ENCODE measurements at places on chromosomes 1 and 21.

- DNase-seq: no peak
Observed at GRCh38 chr1:77661696-77662095, 20.8 kb downstream of the ZZZ3 start.

- DNase-seq: no peak
Observed at GRCh38 chr1:155888481-155888880, 22.7 kb downstream of the RIT1 start.

- DNase-seq: no peak
Observed at GRCh38 chr21:41612674-41613532, 104.9 kb upstream of the TMPRSS2 start.

GRCh38 chr1:2840036-2840809 is 38.7 kb upstream of the TTC34 start:
- peak; percentile 33 for DNase-seq

GRCh38 chr1:114369930-114370329 is 141.1 kb downstream of the TRIM33 start:
- no peak for DNase-seq

DNA sequence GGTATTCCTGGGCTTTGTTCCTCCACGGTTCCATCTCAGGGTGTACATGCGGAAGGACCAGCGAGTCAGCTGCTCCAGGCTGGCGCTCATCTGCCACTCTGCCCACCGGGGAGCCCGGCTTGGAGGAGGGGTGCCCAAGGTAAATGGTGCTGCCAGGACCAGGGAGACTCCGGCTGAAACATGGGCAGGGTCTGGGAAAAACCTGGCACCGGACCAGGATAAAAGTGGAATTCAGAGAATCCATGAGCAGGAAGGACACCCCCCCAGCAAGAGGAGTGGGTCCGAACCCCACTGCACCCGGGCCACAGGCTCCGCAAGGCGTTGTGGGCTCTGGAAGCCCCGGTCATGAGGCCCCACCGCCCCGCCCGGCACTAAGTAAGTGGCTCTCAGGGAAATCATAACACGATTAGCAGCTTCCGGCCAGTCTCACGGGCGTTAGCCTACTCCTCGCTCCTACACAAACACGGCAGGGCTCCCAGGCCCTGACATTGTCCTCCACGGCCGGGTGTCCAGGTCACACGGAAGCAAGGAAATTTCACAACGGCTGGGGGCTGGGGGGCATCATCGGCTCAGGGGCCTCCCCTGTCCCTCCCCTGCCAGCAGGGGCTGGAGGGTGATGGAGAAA is 21.1 kb downstream of the MEGF6 start:
- DNase-seq: no peak

DNA sequence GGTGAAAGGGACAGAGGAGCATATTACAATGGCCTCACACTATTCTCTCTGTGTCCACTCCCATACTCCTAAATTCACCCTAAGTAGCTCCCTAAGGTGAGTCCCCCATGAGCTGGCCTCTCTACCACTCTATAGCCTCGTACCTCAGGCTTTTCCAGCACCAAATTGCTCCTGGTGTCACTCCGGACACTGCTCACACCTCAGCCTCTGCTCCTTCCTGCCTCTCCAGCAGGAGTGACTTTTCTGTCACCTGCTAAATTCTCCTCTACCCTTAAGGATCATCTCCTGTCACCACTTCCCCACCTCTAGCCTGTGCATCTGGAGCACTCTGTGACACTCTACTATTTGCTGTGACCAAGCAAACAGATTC is 65.8 kb upstream of the CAMK1G start:
- no peak for DNase-seq

DNA sequence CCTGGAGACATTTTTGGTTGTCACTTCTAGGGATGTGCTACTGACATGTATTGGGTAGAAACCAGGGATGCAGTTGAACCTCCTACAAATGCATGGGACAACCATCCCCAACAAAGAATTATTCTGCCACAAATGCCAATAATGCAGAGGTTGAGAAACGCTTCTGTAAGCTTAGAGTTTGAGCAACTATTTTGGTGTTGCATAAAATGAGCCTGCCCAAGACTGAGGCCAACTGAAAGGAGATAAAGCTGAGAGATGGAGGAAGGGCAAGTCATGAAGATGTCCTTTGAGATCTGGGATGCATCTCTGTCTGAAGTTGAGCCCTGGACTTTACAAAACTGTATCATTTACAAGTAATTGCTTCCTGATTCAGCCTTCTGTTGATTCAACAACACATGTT is 106.9 kb downstream of the KCNJ15 start:
- DNase-seq: no peak

DNA sequence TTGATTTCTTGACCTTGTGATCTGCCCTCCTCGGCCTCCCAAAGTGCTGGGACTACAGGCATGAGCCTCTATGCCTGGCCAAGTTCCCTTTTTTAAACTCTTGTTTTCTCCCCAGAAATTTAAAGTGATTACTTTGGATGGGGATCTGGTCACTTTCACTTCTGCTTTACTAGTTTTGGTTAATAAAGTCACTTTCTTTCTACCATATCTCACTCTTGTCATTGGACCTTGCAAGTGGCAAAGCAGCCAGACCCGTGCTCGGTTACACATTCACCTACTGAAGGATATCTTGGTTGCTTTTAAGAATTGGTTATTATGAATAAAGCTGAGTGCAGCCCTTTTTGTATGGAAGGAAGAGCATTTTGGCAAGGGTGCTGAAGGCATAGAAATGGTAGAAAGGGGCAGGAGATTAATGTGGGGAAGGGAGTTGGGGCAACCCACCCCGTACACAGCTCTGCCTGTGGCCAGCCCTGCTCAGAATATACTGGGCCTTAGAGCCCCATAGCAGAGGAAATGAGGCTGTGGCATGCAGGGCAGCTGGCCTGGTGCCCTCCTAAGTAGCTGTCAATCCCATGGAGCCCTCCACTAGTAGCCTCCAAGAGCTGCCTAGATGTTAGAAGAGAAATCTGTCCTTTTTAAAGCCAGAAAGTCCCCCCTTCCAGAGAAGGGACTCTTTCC is 40.7 kb downstream of the CD2 start:
- no peak for DNase-seq

- no peak for DNase-seq
Observed at GRCh38 chr1:153251562-153251961, 7.9 kb upstream of the LORICRIN start.

DNA sequence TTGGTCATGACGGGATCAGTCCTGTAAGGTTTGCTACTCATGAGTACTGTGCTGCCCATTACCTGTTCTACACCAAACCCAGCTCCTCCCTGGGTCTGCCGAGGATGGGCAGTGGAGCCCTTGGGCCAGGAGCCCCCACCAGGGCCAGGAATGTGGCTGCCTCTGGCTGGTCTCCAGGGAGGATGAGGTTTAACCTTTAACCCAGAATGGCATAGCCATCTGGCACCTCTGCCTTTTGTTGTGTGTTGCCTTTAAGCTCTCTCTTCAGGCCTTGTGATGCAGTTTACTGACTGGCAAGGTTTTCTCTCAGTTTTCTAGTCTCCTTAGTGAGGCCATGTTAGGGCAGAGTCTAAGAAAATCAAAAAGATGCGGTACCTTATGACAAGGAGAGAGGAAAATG is 38.6 kb downstream of the SIPA1L2 start:
- DNase-seq: no peak

GRCh38 chr1:158396646-158397045 is 2.6 kb downstream of the OR10T2 start:
- DNase-seq: no peak

DNA sequence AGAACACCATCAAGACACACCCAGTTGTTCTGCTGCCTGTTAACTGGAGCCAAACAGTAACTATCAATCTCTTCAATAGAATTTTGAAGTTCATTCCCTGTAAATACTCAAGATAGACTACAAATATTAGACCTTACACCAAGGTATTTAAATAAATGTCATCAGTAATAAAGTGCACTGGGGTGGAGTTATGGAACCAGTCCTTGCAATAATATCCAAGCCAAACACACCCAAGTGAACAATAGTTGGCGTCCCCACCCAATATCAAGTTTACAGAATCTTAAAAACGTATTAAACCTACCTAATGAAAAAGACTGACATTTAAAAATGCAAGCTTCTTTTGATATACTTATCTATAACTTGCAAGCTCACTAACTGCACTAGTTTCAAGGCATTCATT is 2.7 kb downstream of the SERBP1 start:
- no peak for DNase-seq

- no peak for DNase-seq
Observed at GRCh38 chr21:34086887-34087306, 13.5 kb downstream of the MRPS6 start.

- no peak for DNase-seq
Observed at GRCh38 chr1:119482517-119483425, 24.2 kb upstream of the HSD3B1 start.

- no peak for DNase-seq
Observed at GRCh38 chr1:98929437-98929836, 75.2 kb downstream of the PLPPR5 start.

DNA sequence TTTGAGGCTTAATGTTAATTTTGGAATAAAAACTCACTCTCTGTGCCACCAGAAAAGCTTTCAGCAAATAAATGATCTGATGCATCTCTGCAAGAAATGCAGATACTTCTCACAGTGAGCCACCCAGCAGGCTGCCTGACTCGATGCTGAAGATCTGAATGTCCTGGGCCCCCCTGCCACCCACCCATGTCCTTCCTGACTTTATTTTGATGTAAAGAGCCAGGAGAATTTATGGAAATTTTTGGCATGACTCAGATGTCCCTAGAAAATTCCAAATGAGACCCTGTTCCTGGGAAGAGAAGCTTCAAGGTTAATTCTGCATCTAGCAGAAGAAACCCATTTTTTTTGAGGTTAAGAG is 62.8 kb upstream of the COA6 start:
- DNase-seq: no peak

- no peak for DNase-seq
Observed at GRCh38 chr1:102628109-102628613, 480.2 kb downstream of the COL11A1 start.

- DNase-seq: no peak
Observed at GRCh38 chr1:15196807-15197530, 43.4 kb downstream of the TMEM51 start.

GRCh38 chr1:236938760-236939159 is 65.5 kb downstream of the MT1HL1 start:
- DNase-seq: no peak

DNA sequence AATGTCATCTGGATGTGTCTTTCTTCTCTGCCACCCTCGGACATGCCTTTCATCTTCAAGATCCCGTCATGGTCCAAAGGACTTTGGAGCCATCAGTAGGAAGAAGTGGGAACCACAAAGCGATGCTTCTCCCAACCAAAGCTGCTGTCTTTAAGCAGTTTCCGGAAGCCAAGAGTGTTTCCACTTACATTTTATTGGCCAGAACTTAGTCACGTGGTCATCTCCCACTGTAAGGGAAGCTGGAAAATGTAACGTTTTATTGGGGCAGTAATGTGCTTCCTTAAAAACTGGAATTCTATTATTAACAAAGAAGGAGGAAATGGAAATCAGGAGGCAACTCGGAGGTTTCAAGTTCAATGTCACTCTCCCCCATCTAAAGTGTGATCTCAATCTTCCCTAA is 170.8 kb downstream of the ATG4C start:
- DNase-seq: no peak

DNA sequence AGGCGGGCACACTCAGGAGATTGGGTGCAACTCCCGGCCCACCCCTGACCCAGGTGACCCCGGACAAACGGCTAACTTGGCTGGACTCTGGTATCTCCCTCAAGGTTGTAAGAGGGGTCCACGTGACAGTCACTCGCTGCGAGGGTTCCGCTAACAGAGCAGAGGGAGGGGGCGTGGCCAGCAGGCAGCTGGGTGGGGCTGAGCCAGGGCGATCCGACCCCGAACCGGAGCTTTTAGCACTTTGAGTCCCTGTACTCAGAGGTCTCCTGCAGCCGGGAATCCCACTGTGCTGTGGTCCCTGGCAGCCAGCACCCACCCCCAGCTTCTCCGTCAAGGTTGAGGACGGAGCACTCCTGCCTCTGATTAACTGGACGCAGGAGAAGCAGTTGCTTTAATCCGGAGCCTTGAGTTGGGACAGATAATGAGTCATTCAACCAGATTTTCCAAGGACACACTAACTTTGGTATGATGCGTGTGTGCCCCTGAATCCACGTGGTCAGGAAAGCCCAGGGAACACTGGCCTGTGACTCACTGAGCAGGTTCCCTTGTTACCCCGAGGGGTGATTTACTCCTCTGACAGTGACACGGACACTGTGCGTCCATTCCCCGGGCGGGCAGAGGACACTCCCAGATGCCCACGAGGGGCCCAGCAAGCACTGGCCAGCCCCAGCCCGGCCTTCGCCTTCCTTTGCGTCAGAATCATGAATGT is 16.8 kb downstream of the TRPM2 start:
- no peak for DNase-seq
